ENCODE measurements at places on chromosomes 5 and 9.
A peak's percentile ranks its signal among the peaks of the same experiment; 100 is the strongest.

GRCh38 chr9:86349271-86349670 is 4.9 kb downstream of the TUT7 start:
- no peak for DNase-seq

DNA sequence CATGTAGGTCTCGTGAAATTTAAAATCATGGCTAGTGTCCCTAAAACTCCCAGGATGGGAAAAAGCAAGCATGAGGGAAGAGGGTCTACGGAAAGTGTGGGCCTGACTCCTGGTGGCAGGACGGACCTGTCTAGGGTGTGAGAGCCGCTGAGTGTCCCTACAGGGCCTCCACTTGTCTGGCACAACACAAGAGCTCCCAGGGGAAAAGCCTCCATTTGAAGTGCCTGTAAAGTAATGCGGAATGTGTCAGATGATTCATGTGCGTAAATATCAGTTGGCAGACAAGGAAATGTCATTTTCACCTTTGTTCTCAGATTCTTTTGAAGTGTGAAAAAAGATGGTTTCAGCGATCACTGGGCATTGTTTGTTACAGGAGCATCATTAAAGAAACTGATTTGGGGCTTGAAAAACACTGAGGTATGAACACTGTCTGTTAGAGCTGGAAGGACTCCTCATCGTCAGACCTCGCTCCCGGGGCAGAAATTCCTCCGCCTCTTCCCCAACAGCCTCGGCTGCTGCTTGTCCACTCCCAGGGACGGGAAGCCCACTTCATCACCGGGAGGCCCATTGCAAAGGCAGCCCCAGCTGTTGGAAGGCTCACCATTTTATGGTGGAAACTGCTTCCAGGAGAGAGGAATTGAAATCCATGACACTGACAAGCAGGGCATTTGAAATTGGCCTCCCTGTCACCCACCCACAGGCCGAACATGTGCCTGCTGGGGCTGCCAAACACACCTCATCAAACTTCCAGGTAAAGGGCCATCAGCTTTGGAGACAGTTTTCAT is 240.8 kb downstream of the FSTL4 start:
- DNase-seq = no peak

GRCh38 chr5:55062039-55062779 is 38.2 kb downstream of the GZMK start:
- peak; percentile 70 for DNase-seq

DNA sequence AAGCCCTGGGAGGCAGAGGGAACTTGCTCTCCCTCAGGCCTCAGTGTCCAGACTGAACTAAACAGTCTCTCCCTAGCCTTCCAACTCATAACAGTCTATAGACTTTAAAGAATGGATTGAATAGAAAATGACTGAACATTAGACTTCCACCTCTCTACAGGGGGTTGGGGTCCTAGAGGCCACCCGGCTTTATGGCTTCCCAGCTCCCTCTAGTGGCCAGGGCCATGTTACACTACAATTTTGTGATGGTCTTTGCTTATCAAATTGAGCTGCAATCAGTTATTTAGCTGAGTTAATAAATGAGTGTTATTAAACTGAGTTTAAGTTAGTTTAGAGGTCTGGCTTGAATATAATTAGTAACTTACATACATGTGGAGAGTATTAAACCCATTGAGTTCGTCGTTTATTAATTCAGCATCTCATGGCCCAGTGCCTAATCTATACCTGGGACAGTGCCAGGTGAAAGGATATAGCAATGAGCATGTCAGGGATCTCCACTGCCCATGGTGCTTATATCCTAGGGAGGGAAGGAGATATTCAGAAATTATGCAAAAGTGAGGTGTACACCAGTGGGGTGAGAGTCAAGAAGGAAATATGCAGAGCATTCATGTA is 105.2 kb downstream of the SH3TC2 start:
- DNase-seq = peak; percentile 33

- DNase-seq = peak; percentile 65
Observed at GRCh38 chr5:176609724-176610434, at the start of gene GPRIN1. Gene GPRIN1 (minus strand): TSS chr5:176610156. CDS start chr5:176599834, 10,322 bp downstream.

Measured in stimulated activated naive CD8-positive, alpha-beta T cell treated with anti-CD3 and anti-CD28 coated beads, Interleukin-15, amount 100 ng/mL, for 72 hours (primary cell).